NCI-H1048 (cell line): ENCODE measurements at places on chromosomes 11 and 22.

- DNase-seq, result no peak
Observed at GRCh38 chr22:33896575-33897447, 23.5 kb downstream of the LARGE1 start.

DNA sequence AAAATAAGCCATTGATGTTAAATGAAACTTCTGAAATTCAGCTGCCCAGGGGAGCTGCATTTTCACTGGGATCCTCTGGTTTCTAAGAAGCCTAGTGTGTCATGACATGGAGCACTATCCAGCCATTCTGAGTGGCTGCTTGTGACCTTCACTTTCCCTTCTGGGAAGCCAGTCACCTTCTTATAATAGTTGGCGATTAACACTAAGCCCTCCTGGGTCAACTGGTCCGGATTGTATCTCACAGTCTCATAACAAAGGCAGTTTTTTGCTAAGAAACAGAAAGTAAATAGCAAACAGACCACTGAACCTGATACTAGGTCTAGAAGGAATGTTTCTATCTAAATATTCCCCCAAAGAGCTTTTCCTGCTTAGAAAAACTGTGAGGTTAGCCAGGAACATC lies 7.9 kb downstream of the CSRP3 start:
- no peak for DNase-seq

GRCh38 chr22:23122216-23122957 lies 19.4 kb downstream of the RSPH14 start:
- no peak for DNase-seq

GRCh38 chr22:48880749-48881148 lies 946.9 kb downstream of the BRD1 start:
- DNase-seq, result no peak

DNA sequence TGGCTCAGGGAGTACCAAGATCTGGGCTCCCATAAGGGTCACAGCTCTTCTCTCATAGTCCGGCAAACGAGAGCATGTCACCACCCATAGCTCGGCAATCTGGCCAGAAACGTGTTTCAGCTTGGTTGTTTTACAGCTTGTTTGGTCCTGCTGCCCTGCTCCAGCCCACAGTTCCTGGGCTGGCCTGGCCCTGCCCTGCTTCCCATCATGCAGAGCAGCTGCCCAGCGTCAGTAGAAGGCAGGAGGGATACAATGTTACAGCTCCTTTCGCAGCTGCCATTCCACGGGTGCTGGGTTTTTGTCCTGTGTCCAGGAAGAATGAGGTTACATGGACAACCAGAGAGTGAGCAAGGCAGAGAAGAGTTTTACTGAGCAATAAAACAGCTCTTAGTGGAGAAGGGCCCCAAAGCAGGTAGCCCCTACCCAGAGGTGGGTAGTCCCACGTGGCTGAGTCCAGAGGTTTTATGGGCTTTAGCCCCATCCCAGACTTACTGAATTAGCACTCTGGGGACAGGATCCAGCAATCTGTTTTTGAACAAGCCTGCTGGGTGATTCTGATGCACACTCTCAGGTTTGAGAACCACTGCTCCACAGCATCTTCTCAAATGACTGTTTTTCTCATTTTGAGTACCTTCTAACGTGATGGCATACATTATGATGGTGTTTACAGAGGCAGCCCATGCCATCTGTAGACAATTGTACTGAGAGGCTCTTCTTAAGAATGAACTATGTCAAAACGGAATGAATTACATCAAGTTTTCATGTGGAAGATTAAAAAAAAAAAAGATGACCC lies 5.8 kb upstream of the MS4A18 start:
- DNase-seq, result no peak

DNA sequence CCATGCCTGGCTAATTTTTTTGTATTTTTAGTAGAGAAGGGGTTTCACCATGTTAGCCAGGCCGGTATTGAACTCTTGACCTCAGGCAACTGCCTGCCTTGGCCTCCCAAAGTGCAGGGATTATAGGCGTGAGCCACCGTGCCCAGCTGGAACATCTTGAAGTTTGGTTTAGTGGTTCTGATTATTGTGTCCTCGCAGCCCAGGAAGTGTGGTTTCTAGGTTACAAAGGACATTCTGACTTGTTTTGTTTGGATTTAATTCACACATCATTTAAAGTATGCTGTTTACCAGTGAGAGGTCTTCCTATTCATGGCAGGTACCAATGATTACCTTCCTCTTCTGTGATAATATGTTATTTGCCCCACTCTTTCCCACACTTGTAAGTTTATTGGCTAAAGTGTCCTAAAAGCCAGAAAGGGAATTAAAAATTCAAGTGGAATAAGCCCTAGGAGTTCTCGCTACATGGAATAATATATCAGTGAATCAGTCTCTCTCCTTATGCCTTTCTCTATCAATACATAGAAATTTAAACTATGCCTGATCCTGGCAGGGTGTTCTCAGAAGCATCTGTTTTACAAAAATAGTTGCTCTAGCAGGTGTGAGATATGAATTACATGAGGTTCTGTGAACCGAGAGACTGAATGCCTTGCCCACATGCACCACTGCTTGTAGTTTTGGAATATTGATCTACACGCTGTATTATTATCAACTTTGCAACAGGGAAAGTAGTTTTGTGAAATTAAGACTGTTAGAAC lies 263.1 kb downstream of the DDX10 start:
- DNase-seq, result no peak

DNA sequence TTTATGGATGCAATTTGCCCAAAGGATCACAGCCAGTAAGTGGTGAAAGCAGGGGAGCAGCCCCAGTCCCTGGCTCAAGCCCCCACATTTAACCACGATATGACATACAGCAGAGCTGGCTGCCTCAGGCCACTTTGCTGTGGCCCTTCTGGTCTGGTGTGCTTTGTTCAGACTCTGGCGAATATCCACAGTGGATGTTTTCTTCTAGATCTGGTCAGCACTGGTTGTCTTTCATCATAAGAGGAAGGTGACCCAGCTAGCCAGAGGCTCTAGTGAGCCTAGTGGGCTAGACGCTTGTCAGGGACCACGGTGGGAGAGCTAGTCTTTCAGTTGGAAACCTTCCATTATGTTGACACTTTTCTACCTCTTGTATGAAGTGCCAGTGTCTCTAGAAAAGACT lies 42.5 kb downstream of the DGCR2 start:
- no peak for DNase-seq

GRCh38 chr22:49724893-49725489 lies 102.7 kb downstream of the BRD1 start:
- peak; percentile 21 for DNase-seq

DNA sequence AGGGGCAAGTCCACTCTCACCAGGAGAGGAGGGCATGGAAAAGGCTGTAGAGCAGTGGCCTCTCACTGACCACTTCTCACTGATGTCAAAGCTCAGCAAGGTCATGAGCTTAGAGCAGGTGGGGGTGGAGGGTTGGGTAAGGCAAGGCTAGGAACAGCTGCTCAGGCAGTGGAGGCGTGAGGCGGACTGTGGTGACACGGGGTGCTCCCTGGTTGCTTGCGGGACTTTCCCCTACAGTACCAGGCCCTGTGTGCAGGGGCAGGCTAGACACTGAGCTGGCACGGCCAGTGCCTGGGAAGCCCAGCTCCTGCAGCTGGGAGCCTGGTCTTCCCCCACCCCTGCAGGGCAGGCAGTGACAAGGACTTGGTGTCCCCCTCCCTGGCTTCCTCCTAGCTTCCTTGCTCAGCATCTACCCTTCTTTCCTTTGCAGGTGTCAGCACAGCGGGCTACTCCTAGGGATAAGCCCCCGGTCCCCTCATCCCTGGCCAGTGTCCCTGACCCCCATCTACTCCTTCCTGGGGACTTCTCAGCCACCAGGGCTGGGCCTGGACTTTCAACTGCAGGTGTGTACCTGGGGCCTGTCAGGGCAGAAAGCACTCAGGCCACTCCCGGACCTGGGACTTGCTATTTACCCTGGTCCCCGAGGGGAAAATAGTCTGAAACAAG lies 45.6 kb downstream of the PISD start:
- no peak for DNase-seq

DNA sequence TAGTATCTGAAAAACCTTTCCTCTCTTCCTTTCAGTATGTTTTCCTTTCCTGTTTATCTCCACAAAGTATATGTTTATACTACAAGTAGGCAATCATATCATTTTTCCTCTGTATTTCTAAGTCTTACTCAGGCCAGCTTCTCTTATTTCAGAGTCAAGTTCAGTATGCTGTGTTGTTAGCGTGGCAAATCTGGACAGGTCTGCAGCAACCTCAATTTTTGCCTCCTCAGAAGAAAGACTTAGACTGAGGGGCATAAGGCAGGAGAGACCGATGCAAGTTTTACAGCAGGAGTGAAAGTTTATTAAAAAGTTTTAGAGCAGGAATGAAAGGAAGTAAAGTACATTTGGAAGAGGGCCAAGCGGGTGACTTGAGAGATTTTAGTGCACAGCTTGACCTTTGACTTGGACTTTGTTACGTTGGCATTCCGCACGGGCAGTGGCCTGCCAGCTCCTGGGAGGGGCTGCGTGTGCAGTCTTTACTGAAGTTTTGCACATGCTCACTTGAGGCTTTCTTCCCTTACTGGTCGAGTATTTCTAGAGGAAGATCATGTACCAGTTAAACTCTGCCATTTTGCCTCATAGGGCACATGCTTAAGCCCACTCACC lies 343.2 kb downstream of the NTM start:
- DNase-seq, result no peak

- DNase-seq, result no peak
Observed at GRCh38 chr11:118705111-118705741, 25.8 kb upstream of the TREH start.

DNA sequence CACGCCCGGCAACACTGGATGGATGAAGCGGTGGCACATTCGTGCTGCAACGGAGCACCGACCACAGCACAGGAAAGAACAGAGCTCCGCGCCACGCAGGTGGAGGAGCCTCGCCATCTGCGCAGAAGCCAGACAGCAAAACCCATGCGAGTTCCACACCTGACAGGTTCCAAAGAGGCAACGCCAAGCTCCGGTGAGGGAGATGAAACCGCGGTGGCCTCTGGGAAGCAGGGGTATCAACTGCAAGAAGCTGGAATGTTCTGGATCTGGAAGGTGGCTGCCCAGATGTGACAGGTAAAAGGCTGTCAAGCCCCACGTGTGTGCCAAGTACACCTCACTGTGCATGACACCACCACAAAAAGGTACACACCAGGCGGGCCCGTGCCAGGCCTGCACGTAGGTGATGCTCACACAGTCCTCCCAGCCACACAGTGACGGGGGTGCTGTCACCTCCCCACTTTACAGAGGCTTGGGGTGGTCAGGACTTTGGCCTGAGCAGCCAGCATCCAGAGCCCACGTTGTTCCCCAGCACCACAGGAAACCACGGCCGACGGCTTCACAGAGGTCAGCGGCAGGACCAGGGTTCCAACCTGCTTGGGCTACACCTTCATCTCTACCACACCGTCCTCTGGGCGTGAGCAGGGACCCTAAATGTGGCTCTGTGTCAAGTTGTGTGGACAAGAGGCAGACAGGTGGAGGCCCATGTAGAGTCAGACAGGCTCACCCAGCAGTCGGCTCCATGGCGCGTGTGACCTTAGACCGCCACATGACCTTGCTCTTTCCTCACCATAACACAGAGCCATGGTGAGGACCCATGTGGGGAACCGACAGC lies 19.7 kb upstream of the EFCAB6 start:
- DNase-seq, result no peak

GRCh38 chr11:79520086-79520485 lies 79.3 kb upstream of the TENM4 start:
- no peak for DNase-seq
